ENCODE measurements at places on chromosomes 6 and 20.

GRCh38 chr6:14593286-14593685 lies 475.7 kb downstream of the CD83 start:
- no peak for DNase-seq

- no peak for DNase-seq
These were observed 407.8 kb downstream of the CBLN4 start for GRCh38 chr20:55597526-55597925.

- no peak for DNase-seq
These were observed 38.2 kb upstream of the NKX2-4 start for GRCh38 chr20:21435576-21435975.

GRCh38 chr6:157036245-157036711 lies 259.1 kb downstream of the ARID1B start:
- peak; percentile 80 for DNase-seq

- DNase-seq: no peak
These were observed 8.8 kb upstream of the MYT1 start for GRCh38 chr20:64155258-64156135.

DNA sequence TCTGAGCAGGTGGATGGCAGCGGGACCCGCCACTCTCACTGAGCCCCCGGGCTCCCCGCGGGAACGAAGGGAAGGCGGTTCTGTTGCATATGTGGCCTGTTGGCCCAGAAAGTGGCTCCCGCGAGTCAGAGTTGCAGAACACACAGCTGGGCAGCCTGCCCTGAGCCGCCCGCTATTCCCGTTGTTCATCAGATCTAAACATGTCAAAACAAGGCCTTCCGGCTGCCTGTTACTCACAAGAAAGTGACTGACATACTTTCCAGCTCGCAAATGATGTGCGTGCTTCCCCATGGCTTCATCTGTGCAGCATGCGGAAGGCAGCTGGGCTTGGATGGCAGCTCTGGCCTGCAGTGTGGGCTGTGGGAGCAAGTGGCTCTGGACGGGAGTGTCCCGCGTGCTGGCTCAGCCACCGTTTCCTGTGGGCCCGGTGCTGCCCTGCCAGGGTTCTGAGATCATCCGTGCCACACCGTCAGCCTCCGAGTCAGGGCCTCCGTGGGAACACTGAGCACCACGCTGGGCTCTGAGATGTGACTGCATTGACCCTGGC lies 227.3 kb downstream of the ERMARD start:
- peak; percentile 76 for DNase-seq

DNA sequence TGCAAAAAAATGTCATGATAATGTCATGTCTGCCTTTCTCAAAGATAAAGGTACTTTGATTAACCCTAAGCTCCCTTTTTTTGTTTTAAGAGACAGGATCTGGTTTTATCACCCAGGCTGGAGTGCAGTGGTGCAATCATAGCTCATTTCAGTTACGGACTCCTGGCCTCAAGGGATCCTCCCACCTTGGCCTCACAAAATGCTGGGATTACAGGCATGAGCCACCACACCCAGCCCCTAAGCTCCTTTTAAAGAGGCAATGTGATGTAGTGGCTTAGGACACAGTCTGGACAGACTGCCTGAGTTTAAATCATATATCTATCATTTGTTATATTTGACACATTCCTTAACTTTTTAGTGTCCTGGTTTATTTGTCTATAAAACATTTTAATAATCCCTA lies 77.0 kb downstream of the FLRT3 start:
- no peak for DNase-seq

GRCh38 chr6:108156180-108156937 lies 9.5 kb upstream of the NR2E1 start:
- no peak for DNase-seq

- DNase-seq: no peak
These were observed 6.1 kb downstream of the SOBP start for GRCh38 chr6:107495971-107496370.

- no peak for DNase-seq
These were observed 46.7 kb upstream of the PKIB start for GRCh38 chr6:122563364-122564052.

DNA sequence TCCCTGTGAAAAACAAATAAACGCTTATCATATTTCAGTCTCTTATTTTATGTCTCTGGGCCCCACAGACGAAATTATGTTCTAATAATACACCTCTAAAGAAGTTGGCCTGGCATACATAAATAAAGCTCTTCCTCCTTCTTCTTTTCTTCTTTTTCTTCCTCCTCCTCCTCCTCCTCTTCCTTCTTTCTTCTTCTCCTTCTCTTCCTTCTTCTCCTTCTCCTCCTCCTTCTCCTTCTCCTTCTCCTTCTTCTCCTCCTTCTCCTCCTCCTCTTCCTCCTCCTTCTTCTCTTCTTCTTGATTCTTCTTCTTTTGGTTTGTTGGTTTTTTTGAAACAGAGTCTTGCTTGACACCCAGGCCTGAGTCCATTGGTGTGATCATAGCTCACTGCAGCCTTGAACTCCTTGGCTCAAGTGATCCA lies 41.8 kb upstream of the PTPN1 start:
- no peak for DNase-seq

DNA sequence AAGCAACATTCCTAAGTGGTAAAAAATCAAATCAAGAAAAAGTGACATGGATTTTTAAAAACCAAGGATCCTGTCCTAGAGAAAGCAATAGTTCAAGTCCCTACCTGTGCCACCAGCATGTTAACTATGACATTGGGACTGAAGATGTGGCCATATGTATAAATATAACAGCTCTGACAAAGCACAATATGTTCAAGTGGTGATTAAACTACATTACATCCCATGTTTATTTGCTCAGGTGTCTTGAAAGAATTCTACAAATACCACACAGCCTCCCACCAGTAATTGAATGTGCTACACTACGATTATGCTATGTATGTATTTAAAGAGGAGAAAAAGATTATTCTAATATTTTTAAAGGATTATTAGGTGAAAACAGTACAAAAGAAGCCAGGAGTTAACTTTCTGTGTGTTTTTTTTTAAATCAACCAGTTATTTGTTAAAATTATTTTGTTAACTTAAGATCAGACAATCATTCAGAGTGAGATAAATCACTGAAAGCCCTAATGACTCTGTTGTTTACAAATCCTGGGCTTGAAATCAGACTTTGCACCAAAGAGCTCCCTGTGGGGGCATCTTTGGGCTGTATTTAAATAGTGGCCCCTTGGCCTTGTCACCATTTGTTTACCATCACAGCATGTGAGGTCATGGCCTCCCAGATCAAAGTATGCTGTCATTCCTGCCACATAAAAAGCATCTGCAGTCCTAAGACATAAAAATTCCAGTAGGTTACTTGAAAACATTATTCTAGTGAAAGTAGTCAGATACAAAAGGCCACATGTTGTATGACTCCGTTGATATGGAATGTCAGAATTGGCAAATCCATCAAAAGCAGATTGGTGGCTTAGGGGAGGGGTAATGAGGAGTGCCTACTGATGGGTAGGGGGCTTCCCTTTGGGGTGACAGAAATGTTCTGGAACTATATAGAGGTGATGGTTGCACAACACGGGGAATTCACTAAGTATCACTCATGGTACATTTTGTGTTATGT lies 17.1 kb downstream of the TTLL2 start:
- no peak for DNase-seq

DNA sequence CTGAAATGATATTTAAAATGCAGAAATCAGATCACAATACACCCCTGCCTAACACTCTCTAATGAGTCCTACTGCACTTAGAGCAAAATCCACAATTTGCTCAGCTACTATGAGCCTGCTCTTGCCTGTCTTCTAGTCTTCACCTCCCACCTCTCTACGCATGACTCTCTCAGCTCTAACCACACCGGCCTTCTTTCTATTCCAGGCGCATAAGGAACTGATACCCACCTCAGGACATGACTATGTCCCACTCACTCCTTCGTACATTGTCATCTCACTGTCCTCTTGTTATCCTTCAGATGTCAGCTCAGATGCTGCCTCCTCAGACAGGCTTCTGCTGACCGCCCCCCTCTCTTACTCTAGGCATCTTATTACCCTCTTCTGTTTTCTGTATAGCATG lies 201.0 kb upstream of the FLRT3 start:
- no peak for DNase-seq

DNA sequence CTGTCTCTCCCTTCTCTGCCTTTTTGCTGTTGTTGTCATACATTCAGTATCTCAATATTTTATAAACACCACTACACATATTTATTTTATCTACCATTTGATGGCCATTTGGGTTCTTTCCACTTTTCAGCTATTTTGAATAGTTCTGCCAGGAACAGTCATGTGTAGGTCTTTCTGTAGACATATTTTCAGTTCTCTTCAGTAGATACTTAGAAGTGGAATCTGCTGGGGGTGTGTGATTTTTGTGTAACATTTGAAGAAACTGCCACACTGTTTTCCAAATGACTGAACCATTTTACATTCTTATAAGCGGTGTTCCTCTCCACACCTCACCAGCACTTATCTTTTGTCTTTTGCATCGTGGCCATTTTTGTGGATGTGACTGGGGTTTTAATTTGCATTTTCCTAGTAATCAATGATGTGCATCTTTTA lies 197.7 kb downstream of the ARID1B start:
- no peak for DNase-seq

DNA sequence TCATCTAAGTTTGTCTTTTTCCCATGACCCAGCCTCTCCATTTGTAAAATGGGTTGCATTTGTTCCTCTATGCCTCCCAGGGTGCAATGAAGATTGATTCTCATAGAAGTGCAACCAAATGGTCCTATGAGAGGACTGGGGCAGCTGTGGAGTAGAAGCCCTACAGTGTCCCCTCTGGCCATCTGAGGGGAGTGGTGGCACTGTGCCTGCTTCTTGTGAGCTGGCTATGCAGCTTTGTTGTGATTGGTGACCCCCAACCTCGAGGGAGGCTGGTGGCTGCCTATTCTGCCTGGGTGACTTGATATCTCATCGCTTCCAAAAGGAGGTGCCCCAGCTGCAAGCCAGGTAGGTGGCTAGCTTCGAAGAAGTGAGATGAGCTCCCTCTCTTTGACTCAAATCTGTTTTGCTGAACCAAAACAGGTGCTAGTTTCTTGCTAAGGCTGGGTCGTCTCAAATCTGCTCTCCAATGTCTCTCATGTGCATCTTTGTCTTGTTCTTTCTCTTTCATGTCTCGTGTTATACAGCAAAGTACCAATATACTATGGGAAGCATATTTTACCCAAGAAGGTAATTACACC lies 33.9 kb downstream of the TXLNB start:
- no peak for DNase-seq

- DNase-seq: no peak
These were observed 125.0 kb upstream of the RPS6KA2 start for GRCh38 chr6:166752097-166752496.

DNA sequence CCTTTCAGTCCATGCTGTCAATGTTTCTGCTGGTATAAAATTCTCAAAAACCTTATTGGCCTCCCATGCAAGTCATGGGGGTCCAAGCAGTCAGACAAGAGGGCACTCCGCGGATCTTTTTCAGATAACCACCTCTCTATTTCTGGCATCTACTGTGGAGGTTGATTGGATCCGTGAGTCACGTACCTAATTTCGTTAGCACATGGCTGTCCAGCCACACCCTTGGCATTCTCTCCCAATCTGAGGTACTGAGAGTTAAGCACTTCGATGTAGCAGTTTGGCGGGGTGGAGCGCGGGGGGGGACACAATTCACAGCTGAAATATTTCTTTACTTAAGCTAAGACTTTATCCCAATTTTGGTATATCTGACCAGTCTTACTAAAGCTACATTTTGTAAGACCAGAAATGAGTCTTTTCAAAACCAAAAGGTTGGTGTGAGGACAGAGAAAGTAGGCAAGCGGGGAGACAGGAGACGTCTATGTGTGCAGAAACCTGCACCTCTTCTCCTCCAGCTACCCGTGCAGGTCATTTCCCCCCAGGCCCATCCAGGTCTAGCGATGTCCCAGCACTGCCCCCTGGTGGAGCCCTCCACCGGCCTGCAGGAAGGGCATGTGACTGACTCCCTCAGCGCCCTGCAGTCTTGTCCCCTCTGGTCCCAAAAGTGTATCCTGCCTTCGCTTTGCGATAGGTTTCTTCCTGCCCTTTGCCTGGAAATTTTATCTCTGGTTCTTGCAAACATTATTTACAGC lies 113.1 kb downstream of the ADAT2 start:
- peak; percentile 88 for DNase-seq

Measured in lower leg skin (tissue), 4 donors.